ENCODE measurements at places on chromosomes 16 and 17.

DNA sequence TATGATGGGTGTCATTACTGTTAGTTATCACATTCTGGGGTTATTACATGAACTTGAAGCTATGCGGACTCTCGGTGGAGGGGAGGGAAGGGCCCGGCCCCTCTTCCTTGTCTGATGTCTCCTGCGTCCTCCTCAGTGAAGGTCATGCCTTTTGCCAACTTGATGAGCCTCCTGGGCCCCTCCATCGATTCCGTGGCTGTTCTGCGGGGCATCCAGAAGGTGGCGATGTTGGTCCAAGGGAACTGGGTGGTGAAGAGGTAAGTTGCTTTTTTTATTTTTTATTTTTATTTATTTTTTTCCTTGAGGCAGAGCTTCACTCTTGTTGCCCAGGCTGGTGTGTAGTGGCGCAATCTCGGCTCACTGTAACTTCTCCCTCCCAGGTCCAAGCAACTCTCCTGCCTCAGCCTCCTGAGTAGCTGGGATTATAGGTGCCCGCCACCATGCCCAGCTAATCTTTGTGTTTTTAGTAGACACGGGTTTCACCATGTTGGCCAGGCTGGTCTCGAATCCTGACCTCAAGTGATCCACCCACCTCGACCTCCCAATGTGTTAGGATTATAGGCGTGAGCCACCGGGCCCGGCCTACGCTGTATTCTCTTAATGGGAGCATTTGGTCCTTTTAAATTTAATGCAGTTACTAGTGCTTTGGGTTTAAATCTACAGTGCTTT is 21.6 kb downstream of the POLR3E start:
- DNase-seq, result peak; percentile 34

DNA sequence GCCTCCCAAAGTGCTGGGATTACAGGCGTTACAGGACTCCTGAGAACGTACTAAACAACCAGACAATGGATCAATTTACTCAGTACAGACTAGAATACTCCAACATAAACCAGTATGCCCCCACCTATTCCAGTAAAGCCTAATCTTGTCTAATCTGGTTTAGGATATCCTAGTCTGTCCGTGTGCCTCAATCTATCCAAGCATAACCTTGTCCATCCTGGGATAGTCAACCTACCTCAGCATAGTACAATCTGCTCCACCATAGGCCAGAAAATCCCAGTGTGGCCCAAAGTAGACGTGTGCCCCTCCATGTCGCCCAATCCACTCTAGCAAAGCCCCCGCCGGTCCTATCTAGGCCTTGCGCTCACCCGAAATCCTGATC is 625 bp downstream of the DVL2 start:
- peak; percentile 65 for DNase-seq

DNA sequence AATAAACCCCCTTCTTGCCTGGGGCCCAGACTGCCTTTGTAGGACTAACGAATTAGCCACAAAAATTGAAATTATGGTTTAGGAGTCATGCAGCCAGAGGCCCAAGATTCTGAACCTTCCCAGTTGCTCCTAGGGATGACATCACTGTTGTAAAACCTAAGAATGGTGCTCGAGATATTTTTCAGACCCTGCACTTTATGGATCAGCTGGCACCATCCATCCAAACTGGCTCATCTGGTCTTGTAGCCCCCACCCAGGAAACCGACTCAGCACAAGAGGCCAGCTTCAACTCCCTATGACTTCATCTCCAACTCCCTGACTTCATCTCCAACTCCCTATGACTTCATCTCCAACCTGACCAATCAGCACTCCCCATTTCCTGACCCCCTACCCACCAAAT is 10.9 kb upstream of the EVPL start:
- no peak for DNase-seq

DNA sequence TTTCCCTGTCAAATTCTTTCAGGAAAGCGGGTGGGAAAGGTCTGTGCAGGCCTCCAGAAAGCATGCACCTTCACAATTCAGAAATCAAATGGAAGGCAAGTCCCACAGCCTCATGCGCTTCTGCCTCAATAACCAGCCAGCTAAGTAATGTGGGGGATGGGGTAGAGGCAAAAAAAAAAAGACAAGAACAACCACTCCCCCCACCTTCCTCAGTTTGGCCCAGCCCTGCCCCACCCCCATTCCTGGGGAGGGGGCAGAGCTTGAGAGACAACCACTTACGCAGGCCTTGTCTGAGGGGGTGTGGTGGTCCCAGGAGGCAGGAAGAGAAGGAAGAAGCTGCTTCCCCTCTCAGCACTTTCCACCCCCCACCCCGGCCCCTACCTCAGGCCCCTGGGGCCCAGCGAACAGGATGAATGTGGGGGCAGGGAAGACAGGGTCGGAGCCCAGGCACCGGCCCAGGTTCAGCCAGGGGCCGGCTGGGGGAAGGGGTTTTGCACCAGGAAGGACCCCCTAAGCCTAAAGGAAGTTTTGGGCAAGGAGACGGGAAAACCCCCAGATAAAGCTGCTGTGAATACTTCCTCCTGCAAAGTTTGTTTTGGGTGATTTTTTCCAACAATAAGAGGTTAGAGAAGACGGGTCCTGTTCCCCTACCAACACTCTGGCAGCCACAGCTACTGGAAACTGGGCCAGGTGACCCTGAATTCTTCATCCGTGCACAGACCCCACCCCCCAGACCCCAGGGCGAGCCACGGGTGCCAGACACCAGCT is 1.2 kb downstream of the JUP start:
- DNase-seq, result peak; percentile 51

DNA sequence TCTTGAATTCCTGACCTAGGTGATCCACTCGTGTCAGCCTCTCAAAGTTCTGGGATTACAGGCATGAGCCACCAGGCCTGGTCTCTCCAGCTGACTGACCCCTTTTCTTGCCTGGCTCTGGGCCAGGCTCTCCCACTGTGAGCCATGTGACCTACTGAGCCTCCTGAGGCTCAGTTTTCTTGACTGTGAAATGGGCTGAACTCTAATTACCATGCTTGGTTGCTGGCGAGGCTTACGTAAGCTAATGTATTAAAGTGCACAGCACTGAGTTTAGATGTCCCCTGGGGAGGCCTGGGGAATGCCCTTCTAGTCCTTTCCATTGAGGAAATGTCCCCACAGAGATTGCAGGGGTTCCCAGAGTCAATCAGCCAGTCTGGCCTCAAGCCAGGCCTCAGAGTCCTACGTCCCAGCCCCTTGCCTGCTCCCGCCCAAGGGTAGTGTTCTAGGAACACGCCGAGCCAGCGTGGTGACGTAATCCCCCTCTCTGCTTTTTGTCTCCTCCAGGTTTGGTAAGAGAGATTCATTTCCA is 45.8 kb upstream of the LGALS9 start:
- no peak for DNase-seq

DNA sequence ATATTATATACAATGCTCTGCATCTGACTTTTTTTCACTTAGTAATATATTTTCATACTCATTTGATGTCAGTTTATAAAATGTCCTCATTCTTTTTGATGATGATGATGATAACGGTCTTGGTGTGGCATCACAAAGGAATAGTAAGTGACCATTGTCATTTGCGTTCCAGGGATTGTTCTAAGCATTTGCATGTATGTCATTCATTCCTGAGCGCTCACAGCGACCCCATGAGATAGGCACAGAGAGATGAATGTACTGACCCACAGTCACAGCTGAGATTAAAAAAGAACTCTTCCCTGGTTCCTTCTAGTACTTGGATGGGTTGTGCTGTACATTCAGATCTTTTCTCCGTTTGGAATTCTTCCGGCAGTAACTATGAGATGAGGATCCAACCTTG is 21.2 kb upstream of the MSI2 start:
- DNase-seq, result no peak

- no peak for DNase-seq
These were observed 157.4 kb upstream of the CHMP6 start for GRCh38 chr17:80833952-80834892.

DNA sequence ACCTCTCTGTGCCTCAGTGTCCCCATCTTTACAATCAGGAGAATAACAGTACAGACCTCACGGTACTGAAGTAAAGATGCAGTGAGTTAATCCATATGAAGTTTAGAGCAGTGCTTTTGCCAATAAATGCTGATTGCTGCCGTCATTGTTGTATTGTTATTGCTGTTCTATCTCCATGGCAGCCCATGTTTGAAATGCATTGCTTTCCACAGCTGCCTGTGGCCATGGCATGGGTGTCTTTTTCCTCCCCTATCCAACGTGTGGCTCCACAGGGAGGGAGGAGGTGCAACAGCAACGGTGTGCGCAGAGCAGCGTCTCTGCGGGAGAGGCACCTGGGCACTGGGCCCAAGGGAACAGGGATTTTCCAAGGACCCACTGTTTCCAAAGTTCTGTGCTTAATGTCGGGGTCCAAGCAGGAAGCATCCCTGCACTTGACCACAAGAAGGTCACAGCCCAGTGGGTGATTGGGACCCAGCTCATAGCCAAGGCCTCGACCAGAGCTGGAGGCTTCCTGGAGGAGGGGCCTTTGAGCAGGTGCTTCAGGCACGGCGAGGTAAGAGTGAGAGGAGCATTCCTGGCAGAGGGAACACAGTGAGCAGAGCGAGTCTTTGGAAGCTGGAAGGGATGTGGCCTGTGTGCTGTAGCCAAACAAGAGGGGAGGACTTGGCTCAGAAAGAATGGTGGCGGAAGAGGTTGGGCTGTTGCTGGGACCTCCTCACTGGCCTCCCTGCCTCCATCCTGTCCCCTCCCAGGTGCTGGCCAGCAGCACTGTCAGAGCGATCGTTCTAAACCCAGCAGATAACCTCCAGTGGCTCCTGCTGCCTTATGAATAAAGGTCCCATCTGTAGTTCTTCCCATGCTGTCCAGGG is 3.9 kb downstream of the RAI1 start:
- DNase-seq, result no peak

- DNase-seq, result no peak
These were observed 9.3 kb downstream of the RIPOR1 start for GRCh38 chr16:67537636-67538591.

GRCh38 chr17:65538675-65539529 is 22.5 kb downstream of the AXIN2 start:
- DNase-seq, result peak; percentile 66

- peak; percentile 37 for DNase-seq
These were observed 747 bp downstream of the ATXN7L3 start for GRCh38 chr17:44198721-44199552.

- no peak for DNase-seq
These were observed 174.2 kb downstream of the KIF2B start for GRCh38 chr17:53996890-53997289.

GRCh38 chr16:13335879-13336278 is 434.5 kb downstream of the SHISA9 start:
- no peak for DNase-seq

DNA sequence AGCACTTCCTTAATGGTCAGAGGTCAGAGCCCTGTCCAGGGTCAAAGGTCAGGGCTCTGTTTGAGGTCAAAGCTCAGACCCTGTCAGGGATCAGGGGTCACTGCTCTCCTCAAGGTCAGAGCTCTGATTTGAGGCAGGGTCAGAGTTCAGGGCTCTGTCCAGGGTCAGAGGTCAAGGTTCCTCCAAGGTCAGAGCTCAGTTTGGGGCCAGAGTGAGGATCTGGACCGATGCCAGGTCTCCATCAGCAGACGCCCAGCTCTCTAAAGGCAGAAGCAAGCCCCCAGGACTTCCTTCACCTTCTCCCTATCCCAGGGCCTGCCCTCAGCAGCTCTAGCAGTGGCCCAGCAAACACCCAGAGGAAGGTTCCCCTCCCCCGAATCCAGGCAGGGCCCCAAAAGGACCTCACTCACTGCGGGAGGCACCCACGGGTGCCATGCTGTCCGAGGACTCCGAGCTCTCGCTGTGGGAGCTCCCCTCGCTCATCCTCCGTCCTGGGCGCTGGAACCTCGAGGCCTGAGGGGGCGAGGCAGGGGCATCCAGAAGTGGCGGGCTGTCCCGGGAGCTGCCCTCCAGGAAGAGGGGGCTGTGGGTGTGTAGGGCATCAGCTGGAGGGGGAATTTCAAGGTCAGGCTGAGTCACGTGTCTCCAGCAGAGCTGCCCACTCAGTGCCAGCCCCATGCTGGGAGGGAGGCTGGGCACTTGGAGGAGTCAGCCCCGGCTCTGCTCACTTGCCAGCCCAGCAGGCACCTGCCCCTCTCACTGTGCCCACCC is 26.7 kb downstream of the PIMREG start:
- DNase-seq, result no peak

DNA sequence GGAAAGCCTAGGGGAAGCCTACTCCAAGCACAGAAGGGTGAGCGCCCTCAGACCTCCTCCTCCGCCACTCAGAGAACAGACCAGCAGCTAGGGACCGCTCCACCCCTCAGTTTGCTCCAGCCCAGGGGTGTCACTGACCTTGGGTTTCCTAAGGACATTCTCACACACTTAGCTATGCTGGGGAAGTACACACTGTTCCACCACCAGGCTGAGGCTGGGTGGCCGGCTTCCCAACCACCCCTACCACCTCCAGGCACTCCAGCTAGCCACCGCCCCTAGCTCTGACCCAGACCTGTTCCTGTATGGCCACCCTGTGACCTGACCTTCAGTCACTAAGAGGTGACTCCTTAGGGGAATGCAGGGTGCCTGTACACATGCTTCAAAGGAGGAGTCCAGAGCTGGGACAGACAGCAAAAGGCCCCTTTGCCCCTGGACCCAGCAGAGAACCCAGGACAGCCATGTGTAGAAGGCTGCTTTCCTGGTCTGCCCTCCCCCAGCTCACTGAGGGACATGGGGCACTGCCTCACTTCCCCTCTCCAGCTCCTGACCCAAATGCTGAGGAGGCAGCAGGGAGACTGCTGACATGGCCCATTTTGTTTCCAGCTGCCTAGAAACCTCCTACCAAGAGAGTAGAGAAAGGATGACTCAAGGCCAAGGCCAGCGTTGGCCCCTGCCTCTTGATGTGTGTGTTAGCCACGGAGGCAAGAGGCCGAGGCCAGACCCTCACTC is 6.7 kb downstream of the HSPB9 start:
- DNase-seq, result no peak

All from A673 (cell line).